ENCODE measurements at places on chromosomes 12 and 14.

- no peak for DNase-seq
These were observed 32.6 kb downstream of the NUAK1 start for GRCh38 chr12:106106061-106106566.

GRCh38 chr14:64550621-64551333 is 1.0 kb downstream of the PPP1R36 start:
- DNase-seq = no peak

- DNase-seq = peak; percentile 48
These were observed 14.5 kb downstream of the OAS2 start for GRCh38 chr12:112992541-112993398.

DNA sequence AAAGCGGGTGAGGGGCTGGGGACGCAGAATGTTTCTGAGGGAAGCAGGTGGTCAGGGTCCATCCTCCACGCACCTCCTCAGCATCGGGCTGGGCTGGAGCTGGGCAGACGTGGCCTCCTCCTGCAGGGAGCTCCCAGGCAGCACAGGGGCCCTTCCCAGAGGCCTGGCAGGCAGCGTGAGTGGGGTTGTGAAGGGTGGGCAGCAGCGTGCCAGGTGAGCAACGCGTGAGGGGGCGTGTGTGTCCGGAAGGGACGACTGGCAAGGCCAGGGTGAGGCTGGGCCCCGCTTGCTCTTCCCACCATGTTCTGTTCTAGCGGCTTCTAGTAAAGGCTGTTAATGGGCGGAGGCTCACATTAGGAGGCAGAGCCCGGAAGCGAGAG is 17.1 kb downstream of the ANKRD9 start:
- DNase-seq = no peak

DNA sequence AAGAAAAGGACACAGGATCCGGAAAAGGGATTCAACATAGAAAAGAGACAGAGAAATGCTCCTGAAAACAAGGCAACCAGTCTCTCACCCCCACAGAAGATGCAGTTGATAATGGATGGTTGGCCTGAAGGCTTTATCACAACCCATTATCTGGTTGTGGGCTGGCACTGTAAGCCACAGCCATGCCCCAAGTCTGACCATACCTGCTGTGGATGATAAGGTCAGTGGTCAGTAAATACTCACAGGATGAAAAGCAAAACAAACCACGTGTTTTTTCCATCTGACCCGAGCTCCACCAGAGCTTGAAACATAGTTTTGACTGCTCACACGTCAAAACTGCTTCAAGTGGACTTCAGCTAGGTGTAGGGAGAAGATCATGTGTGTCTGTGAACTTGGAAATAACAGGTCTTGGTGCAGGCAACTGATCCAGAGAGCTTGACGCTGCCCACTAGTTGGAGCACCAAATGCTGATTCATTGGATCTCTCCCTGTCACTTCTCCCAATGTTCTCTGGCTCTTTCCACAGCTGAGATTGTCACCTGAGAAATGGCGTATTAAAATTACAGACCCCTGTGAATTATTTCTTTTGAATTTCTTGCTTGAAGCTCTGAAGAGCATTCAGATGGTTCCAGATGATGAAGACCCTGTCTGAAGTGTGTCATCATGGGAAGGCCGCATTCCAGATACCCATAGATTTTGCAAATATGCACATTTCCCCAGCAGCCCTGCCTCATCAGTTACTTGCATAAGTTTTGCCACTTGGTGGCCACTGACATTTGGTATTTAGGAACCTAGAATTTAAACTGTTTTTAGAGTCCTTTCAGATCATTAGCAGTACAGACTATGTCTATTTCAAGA is 8.5 kb downstream of the TMEM233 start:
- DNase-seq = no peak
